Fibroblast of the aortic adventitia (primary cell): ENCODE measurements at places on chromosomes 4 and X.

GRCh38 chrX:332916-333610, 14.5 kb upstream of the GTPBP6 start:
- DNase-seq, result no peak

- DNase-seq, result no peak
Measured at GRCh38 chrX:310621-311155, 7.9 kb downstream of the GTPBP6 start.

GRCh38 chr4:48375651-48376304, 34.4 kb downstream of the SLAIN2 start:
- DNase-seq, result peak; percentile 63

GRCh38 chr4:160831165-160831922, 1332.5 kb downstream of the FSTL5 start:
- no peak for DNase-seq

DNA sequence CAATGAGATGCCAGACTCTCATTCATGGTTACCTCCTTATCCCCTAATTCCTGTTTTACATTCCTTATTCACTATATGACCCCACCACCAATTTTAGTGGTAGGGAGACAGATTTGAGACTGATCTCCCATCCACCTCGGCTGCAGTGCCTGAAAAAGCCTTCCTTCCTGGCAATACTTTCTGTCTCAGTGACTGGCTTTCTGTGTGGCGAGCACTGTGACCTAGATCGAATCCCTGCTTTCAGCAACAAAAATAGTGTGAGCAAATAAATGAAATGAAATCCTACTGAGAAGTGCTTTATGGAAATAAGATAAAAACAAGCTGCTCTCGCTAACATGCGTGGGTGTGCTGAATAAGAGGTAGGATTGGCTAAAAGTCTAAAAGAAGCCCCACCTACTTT, 165.3 kb downstream of the GPM6A start:
- DNase-seq, result no peak

DNA sequence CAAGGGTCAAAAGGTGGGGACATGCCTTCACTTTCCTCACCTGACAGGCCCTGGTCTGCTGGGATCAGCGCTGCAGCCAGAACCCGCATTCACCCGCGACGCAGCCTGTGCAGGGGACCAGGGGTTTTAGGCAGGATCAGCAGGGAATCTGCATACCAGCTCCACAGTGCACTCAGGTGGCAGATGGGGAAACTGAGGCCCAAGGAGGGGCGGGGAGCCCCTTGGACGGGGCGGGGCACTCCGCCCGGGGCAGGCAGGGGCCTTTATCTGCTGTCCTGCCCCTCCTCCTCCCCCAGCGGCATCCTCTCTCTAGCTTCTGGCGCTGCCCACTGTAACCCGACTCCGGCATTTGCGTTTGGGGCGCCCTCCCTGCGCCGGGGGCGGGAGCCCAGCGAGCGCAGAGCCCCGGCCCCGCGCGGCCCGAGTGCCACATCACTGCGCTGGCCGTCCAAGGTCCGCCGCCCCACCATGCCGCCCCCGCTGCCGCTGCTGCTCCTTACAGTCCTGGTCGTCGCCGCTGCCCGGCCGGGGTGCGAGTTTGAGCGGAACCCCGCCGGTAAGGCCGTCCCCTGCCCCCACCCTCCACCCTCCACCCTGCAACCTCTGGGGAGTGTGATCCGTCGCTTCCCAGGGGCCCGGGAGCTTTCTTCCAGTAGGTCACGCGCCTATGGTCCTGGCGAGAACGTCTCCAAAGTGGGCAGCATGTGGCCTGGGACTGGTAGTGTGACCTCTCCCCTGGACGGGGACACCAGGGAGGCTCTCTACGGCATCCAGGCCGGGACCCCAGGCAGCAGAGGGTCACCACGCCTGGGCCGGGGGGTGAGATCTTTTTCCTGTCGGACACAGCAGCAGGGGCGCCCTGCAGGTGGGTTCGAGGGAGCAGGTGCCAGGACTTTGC, at the start of gene CPZ:
Gene CPZ, plus strand, starts transcription at position 400 of the 898 bp plus-strand sequence. Its CDS starts 69 bp downstream, at position 469.
- peak; percentile 38 for DNase-seq

DNA sequence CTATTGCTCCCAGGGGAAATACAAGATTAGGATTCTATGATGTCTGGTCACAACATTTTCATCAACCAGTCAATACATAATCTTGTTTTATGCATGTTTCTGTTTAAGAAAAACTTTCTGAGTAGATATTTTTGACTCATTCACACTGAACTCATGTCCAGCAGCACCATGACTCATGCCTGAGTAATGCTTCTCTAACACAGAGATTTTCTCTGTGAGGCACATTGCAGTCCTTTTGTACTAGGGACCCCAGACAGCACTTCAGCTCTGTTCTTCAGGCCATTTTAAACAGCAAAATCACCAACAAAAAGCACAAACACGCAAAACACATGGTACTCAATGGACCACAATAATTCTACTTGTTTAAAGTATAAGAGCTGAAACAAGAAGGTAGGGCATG, 83.6 kb downstream of the MXRA5 start:
- peak; percentile 84 for DNase-seq
